GM03348 (cell line): ENCODE measurements at places on chromosomes 4 and X.

DNA sequence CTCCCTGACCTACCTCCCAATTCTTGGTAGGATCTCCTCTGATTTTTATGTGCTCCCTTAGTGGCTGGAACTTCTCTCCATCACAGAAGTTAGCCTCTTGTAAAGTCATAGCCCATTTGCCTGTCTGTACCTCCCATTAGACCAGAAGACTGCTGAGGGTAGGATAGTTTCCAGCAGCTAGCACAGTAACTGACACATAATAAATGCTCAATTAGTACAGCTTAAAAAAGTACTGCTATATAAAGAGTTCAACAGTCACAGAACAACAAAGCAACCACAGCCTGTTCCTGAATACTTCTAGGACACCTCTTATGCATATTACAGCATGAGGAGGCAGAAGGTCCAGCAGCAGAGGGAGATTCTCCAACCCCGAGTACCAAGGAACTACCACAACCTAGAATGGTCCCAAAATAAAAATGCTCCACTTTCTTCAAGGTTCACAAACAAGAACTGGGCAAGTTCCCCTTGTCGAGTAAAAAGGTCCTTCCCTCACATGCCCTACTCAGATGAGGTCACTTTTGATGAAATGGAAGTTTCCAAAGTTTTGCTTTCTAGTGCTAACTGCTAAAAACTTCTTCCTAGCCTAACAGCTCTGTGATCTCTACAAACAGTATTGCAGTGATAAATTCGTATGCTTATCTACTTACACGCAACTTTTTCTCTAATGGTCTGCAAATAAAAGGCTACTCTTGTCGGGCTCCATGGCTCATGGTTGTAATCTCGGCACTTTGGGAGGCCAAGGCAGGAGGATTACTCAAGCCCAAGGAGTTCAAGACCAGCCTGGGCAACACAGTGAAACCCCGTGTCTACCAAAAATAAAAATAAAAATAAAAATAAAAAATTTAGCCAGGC lies 12.8 kb downstream of the MECP2 start:
- DNase-seq, result no peak

GRCh38 chr4:40357738-40358137 lies 22.6 kb downstream of the CHRNA9 start:
- DNase-seq, result no peak

- DNase-seq, result no peak
Observed at GRCh38 chr4:88993246-88993645, 63.7 kb downstream of the FAM13A start.

GRCh38 chr4:37562592-37562991 lies 123.6 kb downstream of the RELL1 start:
- no peak for DNase-seq

DNA sequence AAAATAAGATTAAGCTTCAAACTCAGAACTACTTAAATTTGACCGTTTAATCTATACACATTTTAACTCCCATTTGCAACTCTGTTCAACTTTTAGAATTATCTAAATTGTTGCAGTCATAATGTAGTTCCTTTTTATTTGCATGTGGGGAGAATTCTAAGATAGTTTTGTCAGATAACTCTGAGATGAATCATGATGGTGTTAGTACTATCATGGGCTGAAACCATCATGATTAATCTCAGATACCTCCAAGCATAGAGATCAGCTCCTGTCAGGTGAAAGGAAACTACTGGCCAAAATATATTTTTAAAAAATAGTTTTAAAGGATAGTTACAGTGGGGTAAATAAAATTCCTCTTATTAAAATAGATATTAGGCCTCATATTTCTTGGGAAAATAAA lies 39.0 kb downstream of the FBXO8 start:
- DNase-seq, result peak; percentile 9

DNA sequence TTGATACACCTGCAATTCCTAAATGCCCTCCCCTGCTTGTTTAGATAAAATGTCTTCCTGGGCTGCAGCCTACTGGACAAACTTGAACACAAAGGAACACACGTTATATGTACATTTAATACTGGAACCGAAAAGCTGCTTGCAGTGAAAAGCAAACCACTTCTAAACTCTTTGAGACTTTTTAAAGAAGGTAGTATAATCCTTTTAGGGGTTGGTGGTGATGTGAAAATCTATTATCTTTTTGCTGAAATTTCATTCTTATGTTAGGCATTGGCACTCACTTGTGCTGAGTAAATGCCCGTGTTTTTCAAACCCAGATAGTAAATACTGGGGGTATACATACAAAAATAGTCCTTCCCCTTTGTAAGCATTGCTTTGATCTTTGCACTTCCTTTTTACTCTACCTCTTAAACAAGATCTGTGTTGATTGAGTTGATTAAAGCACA lies 2.2 kb downstream of the NFKB1 start:
- DNase-seq, result no peak

DNA sequence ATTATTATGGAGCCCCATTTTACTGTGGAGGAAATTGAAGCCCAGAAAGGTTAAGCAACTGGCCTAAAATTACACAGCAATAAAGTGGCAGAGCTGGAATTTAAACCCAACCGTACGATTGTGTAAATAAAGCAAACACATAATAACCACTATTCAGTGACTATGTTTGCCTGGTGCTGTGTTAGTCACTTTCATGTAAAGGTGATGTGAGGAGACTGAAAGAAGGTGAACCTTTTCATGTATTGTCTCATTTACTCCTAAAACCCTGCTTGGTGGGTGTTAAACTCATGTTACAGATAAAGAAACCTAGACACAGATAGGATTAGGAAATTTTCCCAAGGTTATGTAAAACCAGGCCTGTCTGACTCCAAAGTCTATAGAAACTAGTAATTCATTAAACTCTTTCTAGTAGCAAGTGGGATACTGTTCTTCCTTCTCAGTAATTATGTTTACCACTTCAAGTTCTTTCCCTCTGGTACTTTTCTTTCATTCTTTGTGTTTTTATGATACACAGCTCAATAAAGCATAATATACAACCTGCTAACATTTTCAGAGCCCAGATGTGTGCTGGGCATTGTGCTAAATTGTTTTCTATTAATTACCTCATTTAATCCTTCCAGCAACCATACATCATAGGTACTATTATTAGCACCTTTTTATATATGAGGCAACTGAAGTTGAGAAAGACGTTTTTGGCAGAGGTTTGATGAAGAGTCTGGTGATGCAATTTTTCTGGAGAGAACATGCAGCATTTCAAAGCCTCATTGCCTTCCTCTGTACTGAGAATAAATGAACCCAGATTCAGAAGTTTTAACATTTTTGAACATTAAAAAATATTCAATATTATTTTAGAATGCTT lies 202.7 kb downstream of the SPRY1 start:
- DNase-seq, result peak; percentile 31

DNA sequence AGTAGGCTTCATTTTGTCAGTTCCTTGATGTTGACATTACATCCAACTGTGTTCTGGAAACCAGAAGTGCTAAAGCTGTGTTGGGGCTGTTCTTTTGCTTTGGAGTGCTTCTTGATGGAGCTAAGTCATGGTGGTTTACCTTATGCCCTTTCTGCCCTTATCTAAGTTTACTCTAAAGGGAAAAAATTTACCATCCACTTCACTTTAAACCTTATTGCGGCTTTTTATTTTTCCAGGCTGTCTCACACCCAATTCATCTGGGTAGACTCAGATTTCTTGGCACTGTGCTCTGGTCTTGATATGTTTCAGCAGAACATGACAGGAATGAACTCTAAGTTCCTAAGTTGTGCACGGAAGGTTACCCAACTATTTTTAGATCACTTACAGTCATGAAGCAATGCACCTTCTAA lies 104.7 kb upstream of the TTC29 start:
- peak; percentile 3 for DNase-seq
